ENCODE measurements at places on chromosomes 6 and 20.
A peak's percentile ranks its signal among the peaks of the same experiment; 100 is the strongest.

DNA sequence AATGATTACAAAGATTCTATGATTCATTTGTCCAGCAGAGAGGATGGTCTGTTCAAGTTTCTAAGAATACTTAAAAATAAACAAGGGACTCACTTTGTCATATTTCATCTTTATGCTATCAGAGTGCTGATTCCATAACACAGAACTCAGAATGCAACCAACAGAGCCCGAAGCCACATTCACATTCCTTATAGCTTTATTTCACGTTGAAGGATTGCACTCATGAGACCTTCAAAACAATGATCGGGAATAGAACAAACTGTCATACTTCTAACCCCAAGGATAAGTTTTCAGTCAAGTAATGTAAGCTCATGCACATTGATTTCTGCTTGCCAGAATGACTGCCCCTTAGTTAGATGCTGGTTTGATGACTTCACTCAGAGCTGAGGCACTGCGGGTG is 25.2 kb downstream of the FNDC1 start:
- DNase-seq: no peak

DNA sequence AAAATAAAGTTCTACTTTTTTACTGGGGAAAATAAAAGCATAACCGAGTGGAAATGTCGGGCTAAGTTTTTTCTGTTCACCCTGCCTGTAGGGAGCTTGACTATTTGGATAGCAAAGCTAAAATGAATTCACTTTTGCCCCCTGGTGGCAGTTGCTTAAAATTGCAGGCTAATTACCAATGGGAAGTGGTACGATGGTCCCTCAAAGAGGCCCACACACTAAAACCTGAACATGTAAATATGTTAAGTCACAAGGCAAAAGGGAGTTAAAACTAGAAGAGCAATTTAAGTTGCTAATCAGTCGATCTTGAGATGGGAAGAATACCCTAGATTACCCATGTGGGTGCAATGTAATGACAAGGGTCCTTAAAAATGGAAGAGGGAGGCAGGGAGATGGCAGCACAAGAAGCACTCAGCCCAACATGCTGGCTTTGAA is 916 bp upstream of the SUN5 start:
- DNase-seq: peak; percentile 9

- no peak for DNase-seq
Observed at GRCh38 chr6:114172576-114173260, 170.1 kb downstream of the HS3ST5 start.

- no peak for DNase-seq
Observed at GRCh38 chr20:52978851-52979250, 6.7 kb downstream of the TSHZ2 start.

GRCh38 chr6:11224252-11224965 is 8.1 kb downstream of the NEDD9 start:
- DNase-seq: no peak

DNA sequence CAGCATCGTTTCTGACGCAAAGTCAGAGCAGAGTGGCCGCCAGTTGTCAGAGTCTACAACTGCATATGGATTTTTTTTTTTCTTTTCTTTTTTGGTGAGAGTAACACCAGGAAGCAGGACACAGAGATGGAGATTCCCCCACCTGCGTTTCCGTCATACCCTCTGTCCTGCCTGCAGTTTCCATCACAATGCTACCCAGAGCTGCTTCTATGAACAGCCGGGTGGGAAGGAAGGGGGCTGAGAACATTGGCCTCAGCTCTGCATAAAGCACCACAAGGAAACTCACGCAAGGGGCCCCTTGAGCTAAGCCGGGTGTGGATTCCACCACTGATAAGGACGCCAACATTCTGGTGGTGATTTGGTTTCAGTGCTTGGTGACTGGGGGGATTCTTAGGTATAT is 183.5 kb upstream of the AFDN start:
- no peak for DNase-seq

DNA sequence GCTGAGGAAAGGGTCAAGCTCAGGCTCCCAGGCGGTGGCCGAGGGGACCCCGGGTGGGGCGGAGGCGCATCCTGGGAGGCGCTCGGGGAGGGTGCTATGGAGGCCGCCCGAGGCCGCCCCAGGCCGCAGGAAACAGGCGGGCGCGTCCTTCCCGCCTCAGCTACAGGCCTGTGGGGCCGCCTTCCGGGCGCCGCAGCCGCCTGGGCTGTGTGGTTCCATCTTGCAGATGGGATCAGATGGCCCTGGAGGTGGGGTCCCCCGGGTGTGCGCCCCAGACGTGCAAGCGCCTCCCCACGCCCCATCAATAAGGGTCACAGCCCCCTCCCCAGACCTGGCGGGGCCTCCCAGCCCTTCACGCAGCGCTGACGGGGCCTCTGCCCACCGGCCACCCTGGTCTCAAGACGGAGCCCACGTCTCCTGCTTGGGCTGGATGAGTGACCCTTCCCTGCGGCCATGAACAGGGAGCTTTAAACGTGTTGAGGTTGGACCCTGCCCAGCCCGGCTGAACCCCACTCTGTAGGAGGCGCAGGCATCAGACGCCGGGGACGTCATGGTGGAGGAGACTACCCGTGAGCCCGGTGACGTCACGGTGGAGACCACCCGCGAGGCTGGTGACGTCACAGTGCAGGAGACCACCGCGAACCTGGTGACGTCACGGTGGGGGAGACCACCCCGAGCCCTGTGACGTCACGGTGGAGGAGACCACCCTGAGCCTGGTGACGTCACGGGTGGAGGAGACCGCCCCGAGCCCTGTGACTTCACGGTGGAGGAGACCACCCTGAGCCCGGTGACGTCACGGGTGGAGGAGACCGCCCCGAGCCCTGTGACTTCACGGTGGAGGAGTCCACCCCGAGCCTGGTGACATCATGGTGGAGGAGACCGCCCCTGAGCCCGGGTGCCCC is 267.0 kb downstream of the DLL1 start:
- no peak for DNase-seq
